ENCODE measurements at places on chromosomes 6 and 20.
A peak's percentile ranks its signal among the peaks of the same experiment; 100 is the strongest.

DNA sequence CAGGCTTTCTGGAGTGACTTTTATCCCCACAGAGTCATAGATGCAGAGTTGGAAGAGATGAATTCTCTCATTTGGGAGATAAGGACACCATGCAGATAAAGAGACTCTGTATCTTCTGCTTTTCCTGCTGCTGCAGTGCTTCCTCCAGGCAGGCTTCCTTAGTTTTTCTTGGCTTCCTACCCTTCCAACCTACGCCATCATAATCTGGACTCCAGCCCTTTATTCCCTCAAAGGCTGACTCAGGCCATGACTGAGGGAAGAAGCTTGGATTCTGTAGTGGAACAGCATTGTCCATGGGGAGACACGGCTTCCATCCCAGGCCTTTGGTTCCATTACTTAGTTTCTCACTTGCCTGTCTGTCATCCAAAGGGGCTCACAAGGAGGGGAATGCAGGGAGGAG, 6.5 kb upstream of the RNF24 start:
- DNase-seq = no peak

GRCh38 chr6:53627391-53628218, 38.0 kb downstream of the KLHL31 start:
- no peak for DNase-seq

GRCh38 chr20:61924858-61925554, 140.7 kb downstream of the TAF4 start:
- no peak for DNase-seq

GRCh38 chr20:25039697-25040437, 18.1 kb downstream of the ACSS1 start:
- peak; percentile 68 for DNase-seq

GRCh38 chr20:2130683-2131082, 29.1 kb downstream of the STK35 start:
- no peak for DNase-seq

DNA sequence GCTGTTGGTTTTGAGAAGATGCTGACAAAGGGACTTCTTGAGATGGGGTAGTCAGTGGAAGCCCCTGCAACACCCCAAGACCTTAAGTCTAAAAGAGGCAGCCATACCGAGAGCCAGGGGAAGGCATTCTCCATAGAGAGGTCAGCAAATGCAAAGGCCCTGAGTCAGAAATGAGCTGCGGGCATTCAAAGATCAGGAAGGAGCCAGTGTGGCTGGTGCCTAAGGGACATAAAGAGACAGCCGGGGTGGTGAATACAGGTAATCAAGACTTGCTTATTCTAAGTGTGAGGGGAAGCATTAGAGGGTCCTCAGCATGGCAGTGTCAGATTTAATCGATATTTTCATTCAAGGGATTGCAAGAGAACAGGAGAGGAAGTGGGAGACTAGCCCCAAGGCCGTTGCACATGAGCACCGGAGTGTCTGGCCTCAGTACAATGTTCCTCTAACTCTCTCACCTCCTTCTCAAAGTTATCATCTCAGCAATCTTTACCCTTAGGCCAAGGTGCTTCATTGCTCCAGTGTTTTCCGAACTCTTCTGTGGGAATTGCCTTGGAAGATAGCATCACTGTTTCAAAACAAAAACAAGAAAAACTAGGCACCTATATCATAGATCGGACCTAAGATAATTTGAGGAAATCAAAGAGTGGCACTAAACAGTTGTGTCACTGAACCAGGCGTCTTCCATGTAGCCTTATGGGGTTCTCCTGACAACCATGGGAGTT, 173.2 kb downstream of the DOK5 start:
- DNase-seq = no peak

GRCh38 chr6:157990321-157991066, 8.8 kb downstream of the SYNJ2 start:
- DNase-seq = no peak

- DNase-seq = no peak
Observed at GRCh38 chr20:3223994-3224680, 14.8 kb downstream of the ITPA start.
